Upper lobe of right lung (tissue), 1 donor: ENCODE measurements at places on chromosomes 4 and X.

DNA sequence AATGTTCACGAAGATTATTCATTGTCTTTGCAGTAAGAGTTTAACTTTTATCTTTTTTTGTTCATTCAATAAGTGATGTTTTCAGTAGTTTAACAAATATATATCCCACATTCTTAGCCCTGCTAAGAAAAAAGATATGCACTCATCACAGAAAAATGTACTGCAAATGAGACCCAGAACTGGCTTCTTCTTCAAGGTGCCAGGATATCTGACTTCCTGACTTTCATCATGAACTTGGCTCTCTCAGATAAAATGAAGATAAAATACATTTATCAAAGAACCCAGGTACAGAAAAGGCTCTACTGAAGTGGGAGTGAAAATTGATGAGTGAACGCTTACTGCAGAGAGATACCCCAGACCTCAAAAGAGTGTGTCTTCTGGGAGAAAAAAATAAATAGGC is 177.8 kb upstream of the DKK2 start:
- H3K27me3 ChIP-seq: no peaks in the 10 kb centered on the region
- no peak for DNase-seq
- no peaks in the 10 kb centered on the region for H3K4me1 ChIP-seq
- H3K36me3 ChIP-seq: no peaks in the 10 kb centered on the region
- H3K4me3 ChIP-seq: no peak overlapping the region

- H3K4me1 ChIP-seq: no peaks in the 10 kb centered on the region
- no peak overlapping the region for H3K27ac ChIP-seq
- H3K4me3 ChIP-seq: no peak overlapping the region
- H3K36me3 ChIP-seq: no peaks in the 10 kb centered on the region
Observed at GRCh38 chrX:129235903-129236302, 287.4 kb downstream of the SMARCA1 start.

DNA sequence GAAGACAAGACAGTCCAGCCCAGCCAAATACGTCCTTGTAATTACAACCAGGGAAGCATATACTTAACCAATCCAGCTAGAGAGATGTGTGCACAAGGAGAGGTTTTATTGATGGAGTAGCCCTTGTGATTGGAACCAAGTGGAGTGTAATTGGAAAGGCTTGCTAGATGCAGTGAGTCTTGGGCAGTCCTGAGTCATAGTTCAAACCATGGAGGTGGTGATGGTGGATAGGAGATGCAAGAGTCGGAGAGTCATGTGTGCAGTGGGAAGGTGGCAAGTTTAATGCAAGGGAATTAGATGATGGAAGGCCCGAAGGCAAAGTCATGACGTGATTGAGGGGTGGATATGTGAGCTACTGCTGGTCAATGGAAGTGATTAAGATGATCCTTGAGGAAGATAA is 63.7 kb downstream of the PHEX start:
- no peaks in the 10 kb centered on the region for H3K36me3 ChIP-seq
- H3K4me3 ChIP-seq: no peak overlapping the region
- H3K27me3 ChIP-seq: no peaks in the 10 kb centered on the region
- DNase-seq: no peak

DNA sequence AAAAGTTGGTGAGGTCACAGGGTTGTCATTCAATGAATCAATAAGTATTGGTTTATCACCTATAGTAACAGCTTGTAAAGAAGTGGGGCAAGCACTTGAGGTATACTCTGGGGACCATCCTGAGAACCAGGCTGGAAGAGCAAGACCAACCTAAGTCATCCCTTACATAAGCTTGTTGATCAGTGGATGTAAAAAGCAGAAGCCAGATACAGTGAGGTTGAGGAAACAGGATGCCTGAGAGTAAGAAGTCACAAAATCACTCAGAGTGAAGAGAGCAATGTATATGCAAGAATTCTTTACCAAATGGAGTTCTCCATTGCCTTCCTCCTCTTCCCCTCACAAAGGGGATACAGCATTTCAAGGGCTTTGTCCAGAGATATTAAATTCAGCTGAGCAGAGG is 76.3 kb upstream of the PACRGL start:
- H3K36me3 ChIP-seq: no peaks in the 10 kb centered on the region
- H3K4me1 ChIP-seq: peaks cover 8% of the 10 kb centered on the region
- no peak for DNase-seq
- no peak overlapping the region for H3K4me3 ChIP-seq
- no peaks in the 10 kb centered on the region for H3K27me3 ChIP-seq

DNA sequence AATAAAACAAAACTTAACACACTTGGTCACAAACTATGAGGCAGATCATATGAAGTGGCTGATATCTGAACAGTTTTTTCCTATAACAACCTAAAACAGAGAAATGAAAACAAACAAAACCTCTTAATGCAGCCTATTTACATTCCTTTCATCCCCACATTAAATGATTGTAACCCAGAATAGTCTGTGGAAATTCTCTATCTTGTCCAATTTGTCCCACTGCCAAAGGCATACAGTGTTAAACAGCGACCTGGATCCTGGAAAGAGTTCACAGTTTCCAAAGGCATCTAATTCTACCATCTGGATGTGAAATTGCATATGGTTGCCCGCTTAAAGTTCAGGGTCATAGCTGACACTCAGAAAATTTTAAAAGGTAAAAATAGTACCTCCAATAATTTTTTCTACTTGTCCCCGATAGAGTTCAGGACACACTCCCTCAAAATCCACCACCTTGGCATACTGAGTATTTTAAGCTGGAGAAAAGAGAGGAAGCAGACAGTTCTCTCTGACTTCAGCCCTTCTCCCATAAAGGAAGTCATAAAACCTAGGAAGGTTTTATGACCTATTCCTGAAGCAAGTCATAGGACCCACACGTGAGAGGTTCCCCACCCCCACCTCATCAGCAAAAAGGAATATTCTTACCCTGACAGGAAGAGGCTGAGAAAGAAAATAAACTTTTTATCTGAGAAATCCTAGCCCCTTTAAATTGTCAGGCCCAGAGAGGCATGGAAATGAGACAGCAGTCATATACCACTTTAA is 270.2 kb downstream of the PAPSS1 start:
- H3K4me1 ChIP-seq: no peaks in the 10 kb centered on the region
- no peak overlapping the region for H3K4me3 ChIP-seq
- H3K36me3 ChIP-seq: no peaks in the 10 kb centered on the region
- H3K27ac ChIP-seq: no peak overlapping the region
- H3K27me3 ChIP-seq: no peaks in the 10 kb centered on the region

GRCh38 chr4:17597517-17597916 is 16.9 kb upstream of the MED28 start:
- no peaks in the 10 kb centered on the region for H3K4me1 ChIP-seq
- H3K36me3 ChIP-seq: peaks cover 100% of the 10 kb centered on the region
- H3K27ac ChIP-seq: no peak overlapping the region
- no peak overlapping the region for H3K4me3 ChIP-seq
- H3K27me3 ChIP-seq: no peaks in the 10 kb centered on the region

DNA sequence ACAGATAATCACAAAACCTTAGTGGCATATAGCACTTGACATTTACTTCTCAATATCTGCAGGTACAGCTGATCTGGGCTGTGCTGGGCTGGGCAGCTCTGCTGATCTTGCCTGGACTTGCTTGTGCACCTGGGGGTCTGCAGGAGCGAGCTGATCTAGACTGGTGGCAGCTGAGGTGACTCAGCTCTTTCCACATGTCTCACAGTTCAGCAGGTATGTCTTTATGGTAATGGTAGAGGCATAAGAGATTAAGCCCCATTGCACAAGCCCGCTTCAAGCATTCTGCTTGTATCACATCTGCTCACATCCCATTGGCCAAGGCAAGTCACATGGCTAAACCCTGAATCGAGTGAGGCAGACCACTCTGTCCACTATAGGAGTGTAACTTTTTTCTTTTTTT is 506.7 kb downstream of the BCOR start:
- H3K4me1 ChIP-seq: no peaks in the 10 kb centered on the region
- H3K27ac ChIP-seq: no peak overlapping the region
- H3K27me3 ChIP-seq: no peaks in the 10 kb centered on the region
- no peak for DNase-seq

DNA sequence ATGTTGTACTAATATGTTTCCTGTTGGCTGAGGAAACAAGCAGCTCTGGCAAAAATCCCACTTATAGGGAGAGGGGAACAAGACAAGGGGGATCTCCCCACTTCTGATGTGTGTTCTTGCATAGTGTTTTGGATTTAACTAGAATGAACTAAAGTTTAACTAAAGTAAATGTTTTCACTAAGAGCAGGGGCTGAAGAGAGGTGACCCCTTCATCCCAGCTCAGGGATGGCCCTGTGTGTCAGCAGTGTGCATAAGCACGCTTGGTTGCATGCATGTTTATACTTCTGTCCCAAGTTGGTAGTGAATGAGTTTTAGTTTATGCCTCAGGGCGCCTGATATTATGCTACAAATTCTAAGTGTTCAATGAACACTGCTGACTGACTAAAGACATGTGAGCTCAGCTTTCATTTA is 169.4 kb downstream of the MGST2 start:
- H3K36me3 ChIP-seq: no peaks in the 10 kb centered on the region
- no peak overlapping the region for H3K4me3 ChIP-seq
- peaks cover 12% of the 10 kb centered on the region for H3K4me1 ChIP-seq
- no peak overlapping the region for H3K27ac ChIP-seq
- DNase-seq: no peak

DNA sequence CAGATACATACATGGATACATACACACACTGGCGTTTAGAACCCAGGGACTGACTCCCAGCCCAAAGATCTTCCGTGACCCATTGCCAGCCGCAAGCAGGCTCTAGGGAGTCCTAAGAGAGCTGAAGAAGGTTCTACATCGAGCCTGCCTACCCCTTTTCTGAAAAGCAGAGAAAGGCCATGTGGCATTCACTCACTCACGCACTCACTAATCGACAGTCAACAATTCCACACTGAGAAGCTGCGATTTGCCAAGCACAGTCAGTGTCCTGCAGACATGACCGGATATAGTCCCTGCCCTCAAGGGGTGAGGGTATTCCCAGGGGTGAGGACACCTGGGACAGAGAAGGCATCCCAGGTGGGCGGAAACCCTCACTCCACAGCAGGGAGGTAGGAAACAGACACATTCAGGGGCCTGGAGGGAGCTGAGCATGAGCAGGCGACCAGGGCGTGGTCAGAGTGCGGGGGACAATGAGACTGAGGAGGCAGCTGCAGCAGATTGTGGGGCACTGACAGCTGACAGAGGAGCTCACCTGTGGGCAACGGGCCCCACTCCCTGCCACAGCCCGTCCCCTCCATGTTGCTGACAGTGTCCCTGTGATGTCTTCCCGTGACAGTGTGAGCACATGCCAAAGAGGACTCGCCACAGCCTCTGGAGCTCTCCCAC is 13.2 kb upstream of the MAN2B2 start:
- H3K36me3 ChIP-seq: no peaks in the 10 kb centered on the region
- peaks cover 60% of the 10 kb centered on the region for H3K27me3 ChIP-seq
- H3K27ac ChIP-seq: no peak overlapping the region
- peaks cover 8% of the 10 kb centered on the region for H3K4me1 ChIP-seq
- DNase-seq: no peak

GRCh38 chr4:28357990-28358389 is 1497.3 kb downstream of the STIM2 start:
- H3K4me3 ChIP-seq: no peak overlapping the region
- no peaks in the 10 kb centered on the region for H3K4me1 ChIP-seq
- H3K27me3 ChIP-seq: no peaks in the 10 kb centered on the region
- H3K27ac ChIP-seq: no peak overlapping the region
- no peak for DNase-seq

- peaks cover 7% of the 10 kb centered on the region for H3K4me1 ChIP-seq
- H3K27ac ChIP-seq: no peak overlapping the region
- no peak overlapping the region for H3K4me3 ChIP-seq
- peaks cover 52% of the 10 kb centered on the region for H3K36me3 ChIP-seq
- H3K27me3 ChIP-seq: no peaks in the 10 kb centered on the region
- DNase-seq: no peak
Observed at GRCh38 chr4:139530833-139531427, 25.1 kb downstream of the SETD7 start.

DNA sequence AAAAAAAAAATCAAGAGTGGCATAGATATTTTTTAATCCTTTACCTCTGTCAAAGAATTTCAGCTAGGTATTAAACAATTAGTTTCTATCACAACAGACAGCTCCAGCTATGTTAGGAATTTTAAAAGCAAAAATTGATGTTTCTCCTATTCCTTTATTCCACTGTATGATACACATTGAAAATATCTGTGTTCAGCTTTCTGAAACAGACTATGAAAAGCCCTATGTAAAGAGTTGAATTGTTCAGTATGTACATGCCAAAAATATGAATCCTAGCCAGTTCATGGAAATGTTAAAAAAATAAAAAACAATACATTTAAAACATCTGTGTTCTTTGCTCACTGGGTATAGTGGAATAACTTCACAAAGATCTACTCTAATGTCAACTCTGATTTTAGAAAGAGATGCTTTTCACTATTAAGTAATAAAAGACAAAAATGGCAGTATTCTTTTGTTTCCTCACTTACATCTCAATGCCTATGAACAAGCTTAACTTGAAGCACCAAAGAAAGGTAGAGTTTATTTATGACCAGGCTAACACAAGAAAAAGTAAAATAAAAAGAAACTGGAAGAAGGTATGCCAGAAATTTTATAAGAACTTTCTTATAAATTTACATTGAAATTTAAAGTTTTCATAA is 32.1 kb downstream of the FBXW7 start:
- no peak overlapping the region for H3K27ac ChIP-seq
- no peaks in the 10 kb centered on the region for H3K36me3 ChIP-seq
- DNase-seq: no peak
- no peaks in the 10 kb centered on the region for H3K27me3 ChIP-seq
- H3K4me3 ChIP-seq: no peak overlapping the region

DNA sequence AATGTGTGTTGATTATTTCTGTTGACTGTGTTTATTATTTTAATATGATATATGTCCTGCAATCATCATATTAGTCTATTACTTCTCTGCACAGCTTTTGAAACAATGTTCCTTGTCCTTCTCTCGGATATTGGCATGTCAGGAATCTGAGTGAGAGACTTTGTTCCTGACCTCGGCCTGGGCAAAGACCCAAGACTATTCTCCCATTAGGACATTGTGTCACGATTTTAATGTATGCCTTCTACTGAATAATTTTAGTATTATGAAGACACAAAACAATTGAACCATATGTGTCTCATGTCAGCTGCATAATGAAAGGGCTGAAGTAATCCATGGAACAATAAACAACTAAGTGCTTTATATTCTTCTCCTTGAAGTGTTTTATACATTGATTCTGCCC is 580.8 kb upstream of the TENM3 start:
- H3K27me3 ChIP-seq: no peaks in the 10 kb centered on the region
- no peak overlapping the region for H3K4me3 ChIP-seq
- H3K4me1 ChIP-seq: no peaks in the 10 kb centered on the region

- peaks cover 4% of the 10 kb centered on the region for H3K4me1 ChIP-seq
- no peaks in the 10 kb centered on the region for H3K36me3 ChIP-seq
- no peaks in the 10 kb centered on the region for H3K27me3 ChIP-seq
- peak overlapping the region; percentile 50 for H3K4me3 ChIP-seq
- DNase-seq: no peak
- peak overlapping the region; percentile 78 for H3K27ac ChIP-seq
Observed at GRCh38 chr4:151227731-151228130, 49.2 kb upstream of the PRSS48 start.

- no peak for DNase-seq
- no peak overlapping the region for H3K27ac ChIP-seq
- H3K27me3 ChIP-seq: no peaks in the 10 kb centered on the region
- no peaks in the 10 kb centered on the region for H3K36me3 ChIP-seq
- no peak overlapping the region for H3K4me3 ChIP-seq
Observed at GRCh38 chr4:20684852-20685763, 15.2 kb upstream of the PACRGL start.
